ENCODE measurements at places on chromosomes 12 and 14.
A peak's percentile ranks its signal among the peaks of the same experiment; 100 is the strongest.

- no peak for DNase-seq
Measured at GRCh38 chr12:32390572-32391219, 8.7 kb upstream of the FGD4 start.

GRCh38 chr14:77372304-77372841 lies 4.5 kb downstream of the TMED8 start:
- no peak for DNase-seq

GRCh38 chr12:77243345-77243744 lies 178.0 kb upstream of the E2F7 start:
- no peak for DNase-seq

DNA sequence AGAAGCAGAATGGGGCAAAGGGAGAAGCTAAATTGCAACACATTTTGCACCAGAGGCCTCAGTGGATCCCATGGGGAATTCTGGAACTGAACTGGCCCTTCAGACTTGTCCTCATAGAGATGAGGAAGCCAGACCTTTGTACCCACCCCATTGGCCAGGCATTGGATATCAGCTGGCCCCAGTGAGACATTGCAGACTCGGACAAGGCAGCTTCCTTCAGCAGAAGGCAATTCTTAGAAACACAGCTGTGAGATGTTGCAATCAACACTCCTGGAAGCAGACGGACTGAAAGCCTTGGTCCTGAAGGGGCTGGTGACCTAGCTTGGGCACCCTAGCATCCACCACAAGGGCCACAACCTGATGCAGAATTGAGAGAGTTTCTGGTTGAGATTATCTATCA lies 218.1 kb downstream of the MSRB3 start:
- DNase-seq: no peak

DNA sequence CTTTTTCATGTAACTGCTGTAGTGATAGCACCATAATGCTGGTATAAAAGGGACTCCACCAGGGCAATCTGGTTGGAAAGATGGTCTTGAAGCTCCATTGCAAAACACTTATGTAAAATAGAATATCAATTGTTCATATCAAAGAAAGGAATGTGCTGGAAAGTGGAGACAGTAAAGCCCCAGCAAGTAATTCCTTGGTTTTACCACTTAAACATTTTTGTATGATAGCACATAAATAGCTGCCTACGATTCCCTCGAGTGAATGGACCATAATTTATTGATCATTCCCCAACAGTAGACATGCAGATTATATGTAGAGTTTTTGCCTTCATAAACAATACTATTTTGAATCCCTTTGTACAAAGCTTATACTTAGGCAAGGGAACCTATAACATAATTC lies 275.4 kb downstream of the PAWR start:
- DNase-seq: no peak

GRCh38 chr12:132355742-132356681 lies 26.6 kb upstream of the GALNT9 start:
- no peak for DNase-seq

GRCh38 chr12:12441843-12442461 lies 85.1 kb downstream of the BORCS5 start:
- DNase-seq: no peak

DNA sequence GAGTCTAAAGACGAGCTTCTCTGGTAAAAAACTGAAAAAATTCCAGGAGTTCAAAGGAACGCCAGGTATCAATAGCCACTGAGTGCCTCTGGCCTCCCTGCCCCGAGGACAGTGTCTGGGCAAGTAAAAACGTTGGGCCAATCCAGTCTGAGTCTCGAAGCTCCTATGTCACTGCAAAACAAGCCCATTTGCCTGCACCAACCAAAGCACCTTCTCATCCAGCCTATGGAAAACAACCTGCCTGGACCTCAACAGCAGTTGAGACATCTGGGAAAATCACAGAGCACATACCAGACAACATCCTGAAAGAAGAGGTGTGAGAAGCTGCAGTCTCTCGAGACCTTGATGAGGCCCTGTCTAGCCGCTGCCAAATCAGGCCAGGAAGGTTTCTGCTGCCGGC lies 56.6 kb downstream of the RNF34 start:
- no peak for DNase-seq

GRCh38 chr12:19895246-19896020 lies 456.1 kb downstream of the AEBP2 start:
- DNase-seq: no peak

GRCh38 chr12:110337912-110338710 lies 57.1 kb downstream of the ATP2A2 start:
- DNase-seq: no peak

DNA sequence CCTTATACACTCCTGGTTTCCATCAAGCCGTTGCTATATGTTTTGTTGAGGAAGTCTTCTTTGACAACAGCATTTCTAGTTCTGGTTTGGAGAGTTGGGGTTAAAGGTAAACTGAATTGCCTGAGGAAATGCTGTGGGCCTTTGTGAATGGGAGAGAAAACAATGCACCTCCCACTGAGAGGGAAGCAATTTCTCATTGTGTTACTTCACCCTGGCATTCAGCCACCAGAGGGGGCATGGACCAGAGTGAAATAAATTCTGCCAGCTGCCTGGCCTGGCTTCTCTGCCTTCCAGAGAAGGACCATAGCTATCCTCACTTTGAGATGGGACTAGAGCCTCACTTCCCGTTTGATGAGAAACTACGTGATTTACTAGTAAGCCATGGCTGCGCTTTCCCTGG lies 475.3 kb downstream of the EGLN3 start:
- DNase-seq: peak; percentile 27

GRCh38 chr12:52347551-52348510 lies 19.4 kb downstream of the KRT85 start:
- DNase-seq: no peak

DNA sequence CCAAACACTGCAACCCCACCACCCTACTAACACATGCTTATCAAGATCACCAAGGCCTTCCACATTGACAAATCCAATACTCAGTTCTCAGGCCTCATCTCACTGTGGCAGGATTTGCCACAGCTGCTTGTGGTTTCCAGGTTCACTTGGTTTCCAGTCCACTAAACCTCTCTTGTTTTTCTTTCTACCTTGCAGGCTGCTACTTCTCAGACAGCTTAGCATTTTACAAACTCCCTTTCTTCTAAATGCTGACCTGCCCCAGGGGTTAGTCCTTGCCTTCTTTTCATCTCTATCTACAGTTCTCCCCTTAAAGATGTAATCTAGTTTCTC lies 84.1 kb downstream of the BCAT1 start:
- DNase-seq: peak; percentile 86

DNA sequence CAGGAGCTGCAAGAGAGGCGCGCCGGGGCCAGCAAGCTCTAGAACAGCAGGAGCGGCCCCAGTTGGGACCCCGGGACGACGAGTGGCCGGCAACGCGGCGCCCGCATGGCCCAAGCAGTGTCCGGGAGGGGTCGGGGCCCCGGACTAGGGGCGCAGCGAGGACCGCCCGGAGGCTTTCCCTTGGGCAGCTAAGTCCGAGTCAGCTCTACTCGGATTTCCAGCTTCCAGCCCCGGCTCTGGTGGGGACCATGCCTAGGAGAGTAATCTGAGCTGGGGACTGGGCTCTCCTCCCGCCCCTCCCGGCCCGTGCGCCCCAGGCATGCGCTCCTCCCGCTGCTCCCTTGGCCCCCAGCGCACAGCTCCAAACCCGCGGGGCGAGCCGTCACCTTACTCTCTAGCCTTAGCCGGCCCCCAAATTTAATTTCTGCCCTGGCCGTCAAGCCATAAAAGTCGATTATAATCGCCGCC lies 41.6 kb upstream of the CAPRIN2 start:
- DNase-seq: peak; percentile 86

DNA sequence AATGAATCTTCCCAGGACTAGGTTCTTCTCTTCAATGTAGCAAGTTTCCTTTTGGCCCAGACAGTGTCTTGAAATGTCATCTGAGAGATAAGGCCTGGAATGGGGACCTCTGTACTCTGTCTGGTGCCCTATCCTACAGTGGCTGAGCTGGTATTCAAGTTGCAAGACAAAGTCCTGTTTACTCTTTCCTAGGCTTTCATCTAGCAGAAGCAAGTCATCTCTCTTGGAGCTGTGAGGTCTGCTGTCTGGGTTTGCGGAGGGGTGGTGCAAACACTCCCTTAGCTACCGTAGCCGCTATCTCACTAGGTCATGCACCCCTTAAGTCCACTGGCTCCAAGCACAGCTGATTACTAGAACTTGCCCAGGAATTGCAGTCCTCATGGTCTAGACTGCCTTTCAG lies 149.7 kb upstream of the SLC16A7 start:
- DNase-seq: no peak

GRCh38 chr12:131131077-131131807 lies 177.5 kb downstream of the ADGRD1 start:
- no peak for DNase-seq

- peak; percentile 11 for DNase-seq
Measured at GRCh38 chr14:94904636-94905035, 134.7 kb upstream of the GSC start.

GRCh38 chr12:64884164-64884542 lies 59.7 kb downstream of the TBC1D30 start:
- DNase-seq: no peak

GRCh38 chr12:20434996-20435395 lies 66.7 kb downstream of the PDE3A start:
- no peak for DNase-seq

GRCh38 chr12:77214136-77214535 lies 148.8 kb upstream of the E2F7 start:
- no peak for DNase-seq

- no peak for DNase-seq
Measured at GRCh38 chr12:128971802-128972201, 118.5 kb downstream of the GLT1D1 start.

DNA sequence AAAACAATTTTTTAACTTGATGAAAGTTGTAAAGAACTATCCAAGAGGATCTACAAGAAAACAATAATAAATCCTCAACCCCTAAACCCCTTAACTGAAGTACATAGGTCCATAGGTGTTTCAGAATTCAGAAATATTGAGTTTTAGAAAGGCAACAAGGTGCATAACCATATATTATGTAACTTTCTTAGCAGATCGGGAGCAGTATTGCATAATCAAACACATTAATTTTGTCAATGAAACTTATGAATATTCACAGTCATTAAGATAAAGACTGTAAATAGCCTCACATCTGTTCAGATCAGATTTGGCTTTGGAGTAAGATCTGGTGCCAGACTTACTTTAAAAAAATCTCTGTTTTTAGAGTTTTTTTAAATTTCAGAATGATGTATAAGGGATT lies 647.1 kb upstream of the FLRT2 start:
- DNase-seq: no peak

- no peak for DNase-seq
Measured at GRCh38 chr14:56858422-56858821, 48.1 kb upstream of the OTX2 start.

DNA sequence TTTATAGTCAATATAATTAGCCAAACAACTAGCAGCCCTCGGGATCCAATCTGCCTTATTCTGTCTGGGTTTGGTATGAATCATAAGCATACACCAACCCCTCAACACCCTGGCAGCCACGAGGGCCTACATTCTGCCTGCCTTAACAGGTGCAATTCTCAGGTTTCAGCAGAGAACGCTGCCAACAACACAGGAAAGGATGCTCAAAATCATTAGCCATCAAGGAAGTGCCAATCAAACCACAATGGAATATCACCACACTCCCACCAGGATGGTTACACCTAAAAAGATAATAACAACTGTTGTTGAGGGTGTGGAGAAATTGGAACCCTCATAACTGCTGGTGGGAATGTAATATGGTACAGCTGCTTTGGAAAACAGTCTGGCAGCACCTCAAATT lies 122.8 kb downstream of the TTC7B start:
- DNase-seq: no peak

GRCh38 chr12:57001448-57001906 lies 4.9 kb downstream of the ZBTB39 start:
- DNase-seq: no peak

GRCh38 chr14:94100847-94101246 lies 9.7 kb upstream of the IFI27 start:
- peak; percentile 57 for DNase-seq

- DNase-seq: no peak
Measured at GRCh38 chr12:42921741-42922504, 332.4 kb upstream of the PRICKLE1 start.

GRCh38 chr14:90836692-90837063 lies 20.4 kb upstream of the TTC7B start:
- DNase-seq: no peak

- no peak for DNase-seq
Measured at GRCh38 chr12:31965090-31965489, 5.9 kb downstream of the RESF1 start.

DNA sequence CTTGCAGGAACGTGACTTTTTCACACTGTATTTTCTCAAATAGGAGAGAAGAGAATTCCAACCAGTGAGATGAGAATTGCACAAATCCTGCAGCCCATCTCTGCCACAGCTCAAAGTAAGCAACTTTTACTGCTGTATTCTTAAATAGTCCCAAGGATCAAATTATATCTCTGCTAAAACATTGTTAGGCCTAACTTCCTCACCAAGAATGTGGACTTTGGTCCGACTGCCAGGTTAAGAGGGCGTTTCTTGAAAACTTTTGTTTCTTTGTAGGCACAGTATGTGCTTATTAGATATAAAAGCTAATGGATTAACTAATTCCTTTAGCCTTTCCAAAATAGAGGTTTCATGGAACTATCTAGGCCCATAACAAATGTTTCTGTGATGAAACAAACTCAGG lies 61.4 kb upstream of the IFNG-AS1 start:
- DNase-seq: no peak

- DNase-seq: no peak
Measured at GRCh38 chr14:56170028-56170427, 51.8 kb downstream of the PELI2 start.

- no peak for DNase-seq
Measured at GRCh38 chr12:122871851-122872780, 23.8 kb downstream of the VPS37B start.

DNA sequence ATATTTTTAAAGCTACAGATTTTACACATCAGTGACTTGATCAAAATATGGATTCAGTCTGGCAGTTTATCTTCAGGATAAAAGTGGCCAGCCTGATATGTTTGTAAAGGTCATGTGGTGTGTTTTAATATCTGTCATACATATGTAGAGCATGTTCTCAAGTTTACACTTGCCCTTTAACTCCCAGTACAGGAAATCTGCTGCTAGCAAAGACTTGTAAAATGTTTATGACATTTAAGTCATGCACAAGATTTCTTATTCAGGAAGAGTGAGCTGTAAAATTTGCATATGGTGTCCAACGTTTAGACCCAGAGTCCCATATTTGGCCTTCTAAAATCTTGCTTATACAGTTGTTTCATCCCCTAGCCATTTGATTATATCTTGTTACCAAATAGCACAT lies 197.5 kb upstream of the FLRT2 start:
- no peak for DNase-seq

DNA sequence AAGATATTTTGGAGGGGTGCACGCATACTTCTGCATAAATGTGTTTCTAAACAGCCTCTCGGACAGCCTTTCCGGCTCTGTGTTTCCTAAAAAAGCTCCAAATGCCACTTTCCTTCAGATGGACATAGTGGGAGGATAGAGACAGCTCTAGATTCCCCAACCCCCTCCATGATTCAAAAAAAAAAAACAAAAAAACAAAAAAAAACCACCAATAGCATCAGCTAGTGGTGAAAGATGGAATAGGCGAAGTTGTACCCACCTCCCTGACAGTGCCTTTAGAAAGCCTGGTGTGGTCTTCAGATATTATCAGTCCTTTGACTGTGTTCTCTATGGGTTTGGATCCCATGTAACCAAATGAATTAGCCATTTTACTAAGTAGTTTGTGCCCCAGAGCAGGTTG lies 94.1 kb downstream of the PHETA1 start:
- no peak for DNase-seq

GRCh38 chr12:132470397-132470796 lies 19.6 kb upstream of the FBRSL1 start:
- no peak for DNase-seq
